Suppressor macrophage treated with lipopolysaccharide for 1 hour (primary cell): ENCODE measurements at places on chromosomes 16 and 17.

DNA sequence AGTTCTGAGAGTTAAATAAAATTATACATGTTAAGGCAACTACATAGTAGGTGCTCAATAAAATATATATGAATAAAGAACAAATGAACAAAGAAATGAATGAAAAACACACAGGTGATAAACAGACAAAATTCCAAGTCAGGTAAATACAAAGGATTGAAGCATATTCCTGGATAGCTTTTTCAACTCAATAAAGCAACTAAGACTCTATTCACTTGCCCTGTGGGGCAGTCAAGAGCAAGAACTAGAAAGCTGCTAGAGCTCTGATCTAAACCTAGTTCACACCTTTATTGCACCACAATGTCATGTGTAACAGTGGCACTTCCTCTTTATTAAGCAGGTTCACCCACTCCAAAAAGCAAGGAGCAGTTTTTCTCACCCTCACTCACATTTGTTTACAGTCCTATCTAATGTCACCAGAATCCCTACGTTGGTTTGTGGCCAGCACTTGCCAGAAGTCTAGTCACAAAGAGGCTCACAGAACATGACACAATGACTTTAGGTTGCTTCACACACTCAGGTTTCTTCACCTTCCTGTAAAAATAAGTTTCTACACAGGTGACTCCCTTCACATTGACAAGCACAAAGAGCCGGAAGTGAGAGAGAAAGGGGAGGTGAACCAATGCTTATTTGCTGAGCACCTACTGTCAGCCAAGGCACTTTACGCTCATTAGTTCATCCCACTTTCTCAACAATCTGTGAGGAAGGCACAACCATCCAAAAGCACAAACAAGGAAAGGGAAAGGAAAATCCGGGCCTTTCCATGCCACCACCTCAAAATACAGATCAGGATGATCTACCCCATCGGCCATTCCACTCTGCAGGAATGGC lies 70.8 kb downstream of the XPO6 start:
- peak; percentile 18 for DNase-seq

DNA sequence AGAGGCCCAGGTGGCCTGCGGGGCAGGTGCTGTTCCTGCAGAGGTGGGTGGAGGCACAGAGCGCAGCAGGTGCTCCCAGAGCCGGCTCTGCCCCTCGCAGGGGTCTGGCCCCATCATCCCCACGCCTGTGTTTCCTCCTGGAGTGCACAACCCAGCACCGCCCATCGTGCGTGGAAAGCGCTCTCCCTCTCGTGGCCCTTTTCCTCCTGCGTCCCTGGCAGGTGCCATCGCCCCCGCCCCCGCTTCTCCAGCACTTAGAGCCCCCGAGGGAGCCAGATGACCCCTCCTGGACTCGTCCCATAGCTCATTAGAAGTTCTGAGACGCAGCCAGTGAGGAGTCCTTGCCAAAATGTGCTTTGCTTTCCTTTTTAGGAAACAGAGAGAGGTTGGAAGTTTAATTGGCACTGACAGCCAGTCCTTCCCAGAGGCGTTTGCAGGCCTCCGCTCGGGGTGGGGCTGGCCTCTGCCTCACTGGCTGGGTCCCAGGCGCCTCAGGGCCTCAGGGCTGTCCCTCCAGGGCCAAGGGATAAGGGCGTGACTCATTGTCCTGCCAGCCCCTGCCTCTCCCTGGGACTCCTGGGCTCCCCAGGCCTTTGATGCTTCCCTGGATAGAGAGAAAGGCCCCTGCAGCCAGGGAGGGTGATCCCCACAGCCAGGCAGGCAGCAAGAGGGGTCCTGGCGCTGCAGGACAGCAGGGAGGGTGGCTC lies 32.2 kb upstream of the CHMP6 start:
- DNase-seq, result no peak

GRCh38 chr17:1558401-1558800 lies 4.2 kb downstream of the PITPNA start:
- no peak for DNase-seq

- DNase-seq, result no peak
Measured at GRCh38 chr17:19000531-19001325, 3.8 kb downstream of the FAM83G start.

GRCh38 chr17:61736438-61736837 lies 126.9 kb downstream of the BRIP1 start:
- DNase-seq, result no peak

- DNase-seq, result no peak
Measured at GRCh38 chr16:28964072-28964471, 10.5 kb upstream of the SPNS1 start.

DNA sequence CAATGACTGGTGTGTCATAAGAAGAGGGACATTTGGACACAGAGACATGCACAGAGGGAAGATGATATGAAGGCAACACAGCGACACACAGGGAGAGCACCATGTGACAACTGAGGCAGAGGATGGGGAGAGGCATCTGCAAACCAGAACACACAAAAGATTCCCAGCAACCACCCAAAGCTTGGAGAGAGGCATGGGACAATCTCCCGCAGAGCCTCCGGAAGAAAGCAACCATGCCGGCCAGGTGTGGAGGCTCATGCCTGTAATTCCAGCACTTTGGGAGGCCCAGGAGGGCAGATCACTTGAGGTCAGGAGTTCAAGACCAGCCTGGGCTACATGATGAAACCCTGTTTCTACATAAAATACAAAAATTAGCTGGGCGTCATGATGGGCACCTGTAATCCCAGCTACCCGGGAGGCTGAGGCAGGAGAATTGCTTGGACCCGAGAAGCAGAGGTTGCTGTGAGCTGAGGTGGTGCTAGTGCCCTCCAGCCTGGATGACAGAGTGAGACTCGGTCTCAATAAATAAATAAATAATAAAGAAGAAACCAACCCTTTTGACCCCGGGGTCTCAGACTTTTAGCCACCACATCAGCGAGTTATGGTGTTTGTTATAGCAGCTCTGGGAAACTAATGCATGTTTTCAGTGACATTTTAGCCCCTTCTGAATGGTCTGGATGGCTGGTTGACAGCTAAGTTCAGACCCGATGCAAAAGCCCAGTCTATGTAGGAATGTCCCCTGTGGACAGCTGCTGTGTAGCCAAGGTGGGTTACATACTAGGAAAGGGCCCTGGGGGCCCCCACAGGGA lies 13.8 kb upstream of the PLCG2 start:
- no peak for DNase-seq

DNA sequence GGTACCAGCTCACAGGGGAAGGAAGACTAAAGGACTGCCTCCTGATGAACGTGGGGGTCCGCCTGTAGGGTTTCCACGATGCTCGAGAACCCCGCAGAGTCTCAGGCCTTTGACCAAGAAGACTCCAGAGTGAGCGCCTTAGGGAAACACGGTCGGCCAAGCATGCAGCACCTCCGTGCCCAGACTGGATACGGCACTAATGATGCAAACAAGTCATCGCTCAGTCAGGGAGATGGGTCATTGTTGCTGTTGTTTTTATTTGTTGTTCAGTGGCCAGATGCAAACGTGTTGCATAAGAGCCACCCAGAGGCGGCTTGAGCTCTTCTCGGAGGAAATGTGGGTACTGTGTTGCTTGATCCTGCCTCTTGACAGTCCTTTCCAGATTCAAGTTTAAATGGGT lies 19.3 kb upstream of the RBFOX3 start:
- no peak for DNase-seq

GRCh38 chr16:23374721-23375510 lies 72.8 kb downstream of the SCNN1B start:
- no peak for DNase-seq

- peak; percentile 94 for DNase-seq
Measured at GRCh38 chr17:1227917-1228780, 42.1 kb upstream of the BHLHA9 start.

DNA sequence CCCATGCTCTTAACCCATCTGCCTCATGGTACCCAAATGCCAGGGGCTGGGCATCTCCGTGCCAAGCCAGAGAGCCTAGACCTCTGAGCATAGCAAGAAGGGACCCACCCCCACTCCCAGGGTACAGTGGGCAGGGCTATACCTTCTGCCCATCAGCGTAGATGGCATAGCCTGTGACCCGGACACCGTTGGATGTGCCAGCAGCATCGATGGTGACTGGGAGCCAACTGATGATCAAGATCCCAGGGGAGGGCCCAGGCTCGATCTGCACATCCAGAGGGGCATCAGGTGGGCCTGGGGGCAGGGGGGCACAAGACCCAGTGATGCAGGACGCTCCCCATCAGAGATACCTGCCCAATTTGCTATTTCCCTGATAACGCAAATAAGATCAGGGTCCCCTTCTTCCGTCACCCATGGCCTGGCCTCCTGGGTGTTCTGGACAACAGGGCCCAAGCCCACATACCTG lies 17.1 kb downstream of the TSPOAP1 start:
- no peak for DNase-seq

DNA sequence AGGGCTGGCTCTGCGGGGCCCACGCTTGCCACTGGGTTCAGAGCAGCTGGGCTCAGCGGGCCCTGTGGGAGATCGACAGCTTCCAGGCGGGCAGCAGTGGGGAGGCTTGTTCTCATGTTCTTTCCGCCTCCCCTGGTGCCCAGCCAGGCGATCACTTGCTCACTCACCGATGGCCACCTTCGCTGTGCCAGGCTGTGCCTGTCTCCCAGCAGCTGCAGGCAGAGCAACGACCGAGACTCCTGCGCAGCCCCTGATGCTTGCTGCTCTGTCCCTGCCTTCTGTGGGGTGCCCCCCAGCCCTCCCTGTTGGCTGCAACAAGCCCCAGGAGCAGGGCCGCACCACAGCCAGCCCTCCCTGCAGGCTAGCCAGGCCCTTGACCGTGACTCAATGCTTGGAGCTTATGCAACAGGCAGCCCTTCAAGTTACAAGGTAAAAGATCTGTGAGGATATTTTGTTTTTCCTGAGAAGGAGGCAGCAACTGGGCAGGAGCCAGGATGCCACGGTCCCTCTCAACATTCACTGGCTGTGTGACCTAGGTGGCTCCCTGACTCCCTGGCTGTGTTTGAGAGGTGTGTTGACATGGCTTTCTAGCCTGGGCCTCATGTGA lies 9.6 kb upstream of the SPNS2 start:
- no peak for DNase-seq

- DNase-seq, result peak; percentile 61
Measured at GRCh38 chr16:89711601-89712273, 9.0 kb downstream of the VPS9D1 start.

- DNase-seq, result no peak
Measured at GRCh38 chr17:9309216-9309615, 266.4 kb downstream of the STX8 start.

- no peak for DNase-seq
Measured at GRCh38 chr16:73092236-73092781, 44.4 kb upstream of the ZFHX3 start.

DNA sequence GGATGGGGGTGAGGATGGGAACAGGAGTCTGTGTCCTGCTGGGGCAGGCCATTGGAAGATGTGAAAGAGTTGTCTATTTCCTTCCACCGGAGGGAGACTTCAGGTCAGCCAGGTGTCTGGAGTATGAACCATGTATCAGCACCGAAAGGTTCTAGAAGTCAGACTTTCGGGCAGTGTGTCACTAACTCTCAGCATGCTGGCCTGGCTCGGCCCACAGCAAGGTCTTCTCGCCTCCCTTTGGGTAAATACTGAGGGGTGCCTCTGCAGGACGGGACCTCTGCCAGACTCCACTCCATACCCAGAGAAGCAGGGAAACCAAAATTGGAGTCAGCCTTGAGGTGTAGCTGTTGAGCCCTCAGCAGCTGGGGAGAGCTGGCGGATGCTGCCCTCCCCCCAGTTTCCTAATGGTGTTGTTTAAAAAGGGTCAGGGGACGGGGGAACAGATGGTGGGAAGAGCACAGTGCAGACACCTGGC lies 507 bp downstream of the CIITA start:
- no peak for DNase-seq

DNA sequence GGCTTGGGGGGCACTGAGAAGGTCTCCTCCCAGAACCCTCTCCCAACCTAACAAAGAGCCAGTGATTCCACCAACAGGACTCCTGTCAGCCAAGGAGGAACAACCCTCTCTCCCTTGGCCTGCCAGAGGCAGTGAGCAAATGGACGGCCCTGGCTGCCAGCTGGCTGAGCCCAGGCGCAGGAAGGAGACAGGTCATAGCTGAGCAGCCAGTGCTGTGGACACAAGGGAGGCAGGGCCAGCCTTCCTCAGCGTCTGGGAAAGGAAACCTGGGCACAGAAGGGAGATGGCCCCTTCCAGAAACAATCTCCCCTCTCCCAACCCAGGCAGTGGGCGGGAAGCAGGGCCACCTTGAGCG lies 2.1 kb downstream of the MPO start:
- DNase-seq, result no peak

GRCh38 chr16:73220836-73221235 lies 172.9 kb upstream of the ZFHX3 start:
- no peak for DNase-seq

GRCh38 chr17:19271780-19272357 lies 34.7 kb downstream of the EPN2 start:
- no peak for DNase-seq
